ENCODE measurements at places on chromosomes 11 and 22. TPM values are rescaled to one million over a fixed set of nuclear protein-coding genes. Genes with fewer than 3 reads are reported as not detected.

The LARGE2 gene
- not detected for total RNA-seq

The OR10D3 gene
- total RNA-seq = not detected

GRCh38 chr11:23099256-23099655 is 239.0 kb upstream of the CCDC179 start:
- H3K36me3 ChIP-seq = no peaks in the 10 kb centered on the region
- no peak for DNase-seq
- H3K27ac ChIP-seq = no peak overlapping the region
- no peak overlapping the region for H3K4me3 ChIP-seq
- no peaks in the 10 kb centered on the region for H3K4me1 ChIP-seq

The CABP7 gene
- total RNA-seq = not detected

The RBMXL2 gene
- not detected for total RNA-seq

- H3K4me1 ChIP-seq = peaks cover 62% of the 10 kb centered on the region
- no peak for DNase-seq
Measured at GRCh38 chr22:42747701-42748513, 27.2 kb upstream of the A4GALT start.

The TREH gene
- total RNA-seq = not detected

DNA sequence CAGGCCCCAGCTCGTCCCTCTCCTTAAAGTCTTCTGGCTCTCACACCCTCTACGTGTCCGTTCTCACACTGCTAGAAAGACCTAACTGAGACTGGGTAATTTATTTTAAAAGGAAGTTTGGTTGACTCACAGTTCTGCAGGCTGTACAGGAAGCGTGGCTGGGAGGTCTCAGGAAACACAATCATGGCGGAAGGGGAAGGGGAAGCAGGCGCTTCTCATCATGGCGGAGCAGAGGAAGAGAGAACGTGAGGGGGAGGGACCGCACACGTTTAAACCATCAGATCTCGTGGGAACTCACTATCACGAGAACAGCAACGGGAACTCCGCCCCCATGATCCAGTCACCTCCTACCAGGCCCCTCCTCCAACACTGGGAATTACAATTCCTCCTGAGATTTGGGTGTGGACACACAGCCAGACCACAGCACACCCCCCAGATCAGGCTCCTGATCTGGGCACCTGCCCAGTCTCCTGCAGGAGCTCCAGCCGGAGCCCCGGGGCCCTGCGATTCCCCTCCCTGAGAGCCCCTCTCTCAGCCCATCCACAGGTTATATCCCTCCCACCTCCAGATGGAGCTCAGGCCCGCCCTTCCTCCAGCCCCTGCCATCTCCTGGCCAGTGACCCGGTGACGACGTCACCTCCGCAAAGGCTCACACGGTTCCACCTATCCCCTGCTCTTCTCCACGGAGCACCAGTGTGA is 170.2 kb downstream of the BRD1 start:
- H3K4me1 ChIP-seq = peaks cover 37% of the 10 kb centered on the region
- H3K27me3 ChIP-seq = peaks cover 30% of the 10 kb centered on the region
- peak overlapping the region; percentile 92 for H3K27ac ChIP-seq
- DNase-seq = peak; percentile 66
- H3K36me3 ChIP-seq = no peaks in the 10 kb centered on the region
- H3K4me3 ChIP-seq = peak overlapping the region; percentile 51

GRCh38 chr11:35253237-35253636 is 114.3 kb downstream of the CD44 start:
- H3K4me3 ChIP-seq = no peak overlapping the region
- no peak overlapping the region for H3K27ac ChIP-seq
- no peak for DNase-seq
- no peaks in the 10 kb centered on the region for H3K36me3 ChIP-seq
- H3K4me1 ChIP-seq = peaks cover 10% of the 10 kb centered on the region

DNA sequence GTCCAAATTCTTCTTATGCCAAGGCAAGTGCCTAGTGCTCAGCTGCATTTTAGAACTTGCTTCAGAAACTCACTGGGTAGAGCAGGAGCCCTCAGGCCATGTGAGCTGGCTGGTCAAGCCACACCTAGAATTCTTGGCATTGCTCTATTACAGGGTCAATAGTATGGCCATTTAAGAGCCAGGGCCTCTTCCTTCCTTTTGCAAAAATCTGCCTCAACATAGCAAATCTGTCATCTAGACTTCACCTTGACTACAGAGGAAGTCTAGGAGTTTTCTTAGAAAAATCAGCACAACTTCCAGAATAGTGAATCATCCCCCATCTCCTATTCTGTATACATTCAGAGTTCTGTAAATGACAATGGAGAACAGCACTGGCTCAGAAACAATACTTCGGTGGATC is 112.0 kb upstream of the TTC12 start:
- no peak overlapping the region for H3K27ac ChIP-seq
- H3K4me1 ChIP-seq = no peaks in the 10 kb centered on the region
- H3K27me3 ChIP-seq = no peaks in the 10 kb centered on the region
- no peak overlapping the region for H3K4me3 ChIP-seq
- H3K36me3 ChIP-seq = peaks cover 14% of the 10 kb centered on the region

GRCh38 chr22:24938741-24939341 is 7.7 kb downstream of the LHFPL7 start:
- peaks cover 3% of the 10 kb centered on the region for H3K27me3 ChIP-seq
- H3K4me1 ChIP-seq = no peaks in the 10 kb centered on the region
- no peak overlapping the region for H3K27ac ChIP-seq
- no peaks in the 10 kb centered on the region for H3K36me3 ChIP-seq
- no peak overlapping the region for H3K4me3 ChIP-seq

The SLC22A9 gene
- total RNA-seq = not detected

- H3K27ac ChIP-seq = no peak within 1 kb of the TSS
- H3K4me3 ChIP-seq = peak within 1 kb of the TSS; percentile 75
- no peaks in the 10 kb centered on the region for H3K27me3 ChIP-seq
- DNase-seq = peak; percentile 75
- H3K4me1 ChIP-seq = peaks cover 25% of the 10 kb centered on the region
Measured at GRCh38 chr11:47565340-47566148, at the start of gene PTPMT1. PTPMT1 (plus strand) TSS chr11:47565599; CDS start chr11:47565623, 24 bp downstream.

The UPK3A gene
- not detected for total RNA-seq

DNA sequence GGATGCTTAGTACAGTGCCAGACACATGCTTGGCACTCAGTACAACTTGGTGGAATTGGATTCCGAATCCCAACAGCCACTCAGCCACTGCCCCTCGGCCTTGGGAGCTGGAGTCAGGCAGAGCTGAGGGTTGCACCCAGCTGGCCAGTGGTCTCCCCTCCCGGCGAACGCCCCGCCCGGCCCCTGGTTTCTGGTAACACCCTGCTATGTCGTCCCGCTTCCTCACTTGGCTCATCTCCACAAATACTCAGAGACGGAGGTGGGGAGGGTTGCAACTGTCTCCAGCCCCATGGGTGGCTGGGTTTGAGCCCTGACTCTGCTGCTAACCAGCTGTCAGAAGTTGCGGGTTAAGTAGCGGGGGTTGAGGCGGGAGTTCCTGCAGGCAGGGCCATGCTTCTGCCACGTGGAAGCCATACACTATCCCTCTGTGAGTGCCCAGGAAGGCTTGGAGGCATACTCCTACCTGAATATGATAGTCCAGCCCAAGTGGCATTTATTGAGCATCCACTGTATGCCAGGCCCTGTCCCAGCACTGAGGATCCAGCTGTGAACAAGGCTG is 67.1 kb downstream of the GRIK4 start:
- H3K4me1 ChIP-seq = no peaks in the 10 kb centered on the region
- no peak overlapping the region for H3K4me3 ChIP-seq
- no peak for DNase-seq

DNA sequence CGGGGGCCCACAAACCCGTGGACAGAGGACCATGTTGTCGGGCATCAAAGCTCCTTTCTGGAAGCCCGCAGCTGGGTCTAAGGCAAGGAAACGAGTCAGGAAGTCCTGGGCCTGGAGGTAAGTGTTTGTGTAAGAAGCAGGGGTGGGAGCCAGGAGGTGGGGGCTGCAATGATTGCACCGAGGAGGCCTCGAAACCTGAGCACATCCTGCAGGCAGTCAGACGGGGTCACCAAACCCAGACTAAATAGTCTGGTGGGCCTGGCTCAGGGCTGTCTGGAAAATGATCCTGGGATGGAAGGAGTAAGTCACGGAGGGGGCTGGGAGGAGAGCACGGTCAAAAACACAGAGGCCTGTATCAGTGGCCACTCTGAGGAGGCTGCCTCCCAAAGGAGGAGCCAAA is 539.2 kb downstream of the MN1 start:
- H3K4me3 ChIP-seq = no peak overlapping the region
- no peaks in the 10 kb centered on the region for H3K36me3 ChIP-seq
- H3K27ac ChIP-seq = no peak overlapping the region
- no peaks in the 10 kb centered on the region for H3K4me1 ChIP-seq
- DNase-seq = no peak
- no peaks in the 10 kb centered on the region for H3K27me3 ChIP-seq
